HT-29 (cell line): ENCODE measurements at places on chromosomes 13 and 19. TPM values are rescaled to one million over a fixed set of nuclear protein-coding genes. Genes with fewer than 3 reads are reported as not detected.

DNA sequence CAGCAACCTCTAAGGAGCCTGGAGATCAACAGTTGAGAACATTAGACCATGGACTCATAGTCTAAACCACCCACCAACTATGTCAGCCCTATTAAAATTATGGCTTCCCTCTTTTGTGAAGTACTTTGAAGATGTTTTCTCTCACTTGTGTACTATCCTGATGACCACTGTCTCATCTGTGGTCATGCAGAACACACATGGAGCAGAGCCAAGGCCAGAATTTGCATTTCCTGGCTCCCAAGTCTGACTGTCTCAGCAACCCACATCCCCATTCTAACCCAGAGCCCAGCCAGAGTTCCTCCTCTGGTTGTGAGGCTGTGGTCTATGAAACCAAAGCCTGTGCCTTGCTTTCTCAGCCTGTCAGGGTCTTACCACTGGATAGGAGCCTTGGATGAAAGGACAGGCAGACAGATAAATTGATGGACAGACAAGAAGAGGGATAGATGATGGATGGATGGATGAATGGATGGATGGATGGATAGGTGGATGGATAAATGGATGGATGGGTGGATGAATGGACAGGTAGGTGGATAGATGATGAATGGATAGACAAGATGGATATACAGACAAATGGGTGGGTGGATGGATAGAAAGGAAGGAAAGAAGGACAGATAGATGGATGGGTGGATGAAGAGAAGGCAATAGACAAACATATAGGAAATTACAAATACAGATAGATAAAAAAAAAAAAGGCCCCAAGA is 35.4 kb downstream of the ZNF557 start:
- no peak for DNase-seq

Gene ZNF723
- not detected in 2 replicates for total RNA-seq

GRCh38 chr13:109651854-109652253 is 134.5 kb downstream of the IRS2 start:
- no peak for DNase-seq

- DNase-seq: no peak
Measured at GRCh38 chr13:40800559-40800958, 11.1 kb downstream of the SLC25A15 start.

Gene PARP4
- 75.6 and 78.9 TPM in 2 replicates for total RNA-seq

DNA sequence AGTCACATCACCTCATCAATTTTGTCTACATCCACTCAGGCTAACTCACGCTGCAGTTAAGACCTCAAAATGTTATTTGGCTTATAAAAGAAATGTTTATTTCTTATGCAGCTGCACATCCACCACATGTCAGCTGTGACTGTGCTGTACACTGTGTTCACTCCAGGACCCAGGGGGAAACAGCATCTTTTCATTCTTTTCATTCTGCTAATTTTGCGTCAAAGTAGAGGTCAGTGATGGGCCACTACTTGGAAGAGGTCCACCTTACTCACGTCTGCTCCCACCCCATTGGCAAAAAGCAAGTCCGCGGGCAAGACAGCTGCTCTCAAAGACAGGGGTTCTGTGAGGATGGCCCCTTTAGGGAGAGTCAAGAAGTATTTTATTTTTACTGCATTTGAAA is 4.5 kb upstream of the DCT start:
- DNase-seq: no peak

DNA sequence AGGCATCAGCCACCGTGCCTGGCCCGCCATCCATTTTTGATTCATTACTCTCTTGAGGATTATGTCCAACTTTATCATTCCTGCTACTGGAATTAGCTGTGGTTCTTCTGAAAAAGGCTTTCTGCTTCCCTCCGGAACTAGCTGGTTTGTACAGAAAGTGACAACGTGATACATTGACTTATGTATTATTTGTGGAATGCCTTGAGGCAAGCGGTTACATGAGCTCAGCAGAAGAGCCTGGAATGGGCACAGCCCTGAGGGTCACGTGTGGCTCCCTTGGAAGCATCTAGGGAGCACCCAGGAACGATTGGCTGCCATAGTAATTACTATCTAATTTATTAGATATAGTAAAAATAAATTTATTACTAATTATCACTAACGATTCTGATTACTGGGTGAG is 14.4 kb upstream of the RETN start:
- DNase-seq: no peak

Gene TLE5
- total RNA-seq: 356 and 359 TPM in 2 replicates

DNA sequence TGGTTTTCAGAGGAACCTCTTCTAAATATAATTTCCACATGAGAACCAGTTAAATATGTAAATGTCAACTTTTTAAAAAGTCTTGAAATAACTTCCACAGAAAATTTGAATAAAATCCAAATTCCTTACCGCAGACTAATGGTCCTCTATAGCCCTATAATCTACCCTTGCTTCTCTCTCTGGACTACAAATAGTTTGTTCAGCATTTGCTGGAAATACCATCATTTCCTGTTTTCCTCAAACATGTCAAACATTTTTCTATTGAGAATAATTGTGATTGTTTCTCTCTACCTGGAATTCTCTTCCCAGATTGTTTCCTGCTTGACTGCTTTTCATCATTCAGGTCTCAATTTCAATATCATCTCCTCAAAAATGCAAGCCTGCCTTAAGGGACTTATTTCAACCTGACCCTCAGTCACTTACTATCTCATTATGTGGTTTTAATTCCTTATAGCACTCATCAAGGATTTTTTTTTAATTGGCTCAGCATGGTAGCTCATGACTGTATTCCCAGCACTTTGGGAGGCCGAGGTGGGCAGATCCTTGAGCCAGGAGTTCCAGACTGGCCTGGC is 898.9 kb upstream of the MIR17HG start:
- DNase-seq: no peak

GRCh38 chr19:38488776-38489481 is 55.4 kb downstream of the RYR1 start:
- no peak for DNase-seq
